RPMI8226 (cell line): ENCODE measurements at places on chromosomes 6 and 20.

DNA sequence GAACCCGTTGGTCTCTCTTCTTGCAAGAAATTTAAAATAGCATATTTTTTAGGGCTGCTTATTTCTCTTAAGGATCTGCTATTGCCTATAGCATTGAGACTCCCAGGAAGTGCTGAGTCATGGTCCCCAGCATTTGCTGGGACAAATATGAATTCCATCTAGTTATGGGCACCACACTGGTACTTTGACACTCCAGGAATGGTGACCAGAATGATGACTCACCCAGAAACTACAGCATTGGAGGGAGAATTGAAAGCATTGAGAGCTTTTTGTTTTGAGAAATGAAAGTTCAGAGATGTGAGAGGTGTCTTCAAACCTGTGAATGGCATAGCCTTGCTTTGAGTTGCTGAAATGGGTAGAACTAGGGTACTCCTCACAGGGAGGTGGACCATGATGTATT, 699.7 kb downstream of the DHX35 start:
- DNase-seq: no peak

GRCh38 chr20:48686238-48687116, 141.3 kb downstream of the PREX1 start:
- DNase-seq: no peak

DNA sequence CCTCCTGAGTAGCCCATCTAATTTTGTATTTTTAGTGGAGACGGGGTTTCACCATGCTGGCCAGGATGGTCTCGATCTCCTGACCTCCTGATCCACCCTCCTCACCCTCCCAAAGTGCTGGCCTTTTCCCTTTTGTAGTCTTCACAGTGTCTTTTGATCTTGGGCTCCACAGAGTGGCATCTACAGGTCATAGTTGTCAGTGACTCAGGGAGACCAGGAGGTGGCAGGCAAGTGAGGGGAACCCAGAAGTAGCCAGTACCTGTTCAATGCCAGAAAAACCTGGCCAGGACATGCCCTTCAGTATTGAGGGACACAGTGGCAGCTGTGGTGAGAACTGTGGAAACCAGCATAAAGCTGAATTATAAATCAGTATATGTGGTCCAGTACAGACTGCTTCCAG, 19.6 kb downstream of the RPP21 start:
- DNase-seq: peak; percentile 61

DNA sequence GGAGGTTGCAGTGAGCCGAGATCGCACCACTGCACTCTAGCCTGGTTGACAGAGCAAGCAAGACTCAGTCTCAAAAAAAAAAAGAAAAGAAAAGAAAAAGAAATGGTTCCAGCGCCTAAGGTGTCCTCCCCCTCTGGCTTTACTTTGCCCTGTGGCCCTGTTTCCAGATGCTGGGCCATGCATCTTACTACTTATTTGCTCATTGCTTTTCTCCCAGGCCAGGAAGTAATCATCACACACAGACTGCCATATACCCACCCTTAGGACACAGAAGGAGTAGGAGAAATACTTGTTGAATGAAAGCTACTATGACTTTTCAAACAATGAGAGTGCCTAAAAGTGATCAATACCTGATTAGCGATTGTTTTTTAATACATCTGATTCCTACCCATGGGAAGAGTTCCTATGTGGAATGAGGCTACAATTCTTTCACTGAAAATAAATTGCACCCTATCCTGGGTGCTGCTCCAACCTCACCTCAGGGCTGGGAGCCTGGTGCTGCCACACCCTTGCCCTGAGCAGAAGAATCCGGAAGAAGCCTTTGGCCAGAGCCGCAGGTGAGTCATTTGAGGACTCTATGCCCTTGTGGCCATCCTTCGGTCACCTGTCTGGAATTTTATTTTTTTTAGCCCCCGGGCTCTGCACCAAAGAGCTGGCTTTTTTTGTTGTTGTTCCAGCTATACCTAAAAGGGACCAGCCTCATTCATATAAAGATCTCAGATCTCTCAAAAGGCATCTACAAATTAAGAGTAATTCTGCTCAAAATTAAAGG, 22.7 kb upstream of the TFAP2C start:
- DNase-seq: no peak

GRCh38 chr20:55354720-55355119, 650.6 kb downstream of the CBLN4 start:
- no peak for DNase-seq

GRCh38 chr6:31477521-31477920, 20.4 kb upstream of the MICB start:
- no peak for DNase-seq

- DNase-seq: peak; percentile 21
These were observed 13.4 kb upstream of the GHRH start for GRCh38 chr20:37274851-37275524.

GRCh38 chr6:154229786-154230185, 126.8 kb downstream of the IPCEF1 start:
- DNase-seq: peak; percentile 46

- DNase-seq: no peak
These were observed 55.4 kb downstream of the VEGFA start for GRCh38 chr6:43825187-43826115.

DNA sequence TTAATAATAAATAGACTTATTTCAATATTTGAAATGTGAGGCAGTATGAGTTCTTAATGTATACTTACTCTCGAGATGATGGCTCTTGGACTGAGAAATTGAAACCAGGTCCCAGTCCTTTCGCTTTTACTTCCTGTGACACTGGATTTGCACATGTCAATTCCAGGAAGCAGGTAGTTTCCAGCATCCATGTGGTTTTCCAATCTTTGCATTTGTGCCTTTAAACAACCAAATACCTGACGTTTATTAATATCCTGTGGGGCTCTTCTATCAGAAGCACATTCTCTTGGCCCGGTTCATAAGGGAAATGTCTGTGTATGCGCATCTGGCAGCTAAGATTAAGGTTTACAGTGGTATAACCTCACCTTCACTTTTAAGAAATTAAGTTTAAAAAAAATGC, 13.1 kb downstream of the UTRN start:
- no peak for DNase-seq

DNA sequence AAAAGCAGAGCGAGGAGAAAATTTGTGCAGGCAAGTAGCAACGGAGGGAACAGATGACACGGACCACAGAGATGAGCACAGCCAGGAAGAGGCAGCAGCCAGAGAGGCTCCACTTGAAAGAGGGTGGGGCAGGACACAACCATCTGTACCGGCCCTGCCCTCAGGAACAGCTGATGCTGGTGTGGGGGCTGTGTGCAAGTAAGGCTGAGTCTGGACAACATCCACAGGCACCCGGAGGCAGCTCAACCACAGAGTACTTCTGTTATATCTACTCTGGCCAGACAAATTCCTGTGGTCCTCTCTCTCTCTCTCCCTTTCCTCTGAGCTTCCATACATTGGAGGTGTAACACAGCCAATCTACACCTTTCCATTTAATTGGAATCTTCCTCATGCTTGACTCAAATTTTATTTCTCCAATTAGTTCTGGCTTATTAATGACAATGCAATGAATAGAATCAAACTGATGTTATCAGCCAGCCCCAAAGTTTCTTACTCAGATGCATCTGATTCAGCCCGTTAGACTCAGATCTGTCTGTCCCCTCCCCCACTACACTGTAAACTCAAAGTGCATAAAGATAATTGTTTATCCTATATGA, 24.9 kb downstream of the KIF13A start:
- DNase-seq: peak; percentile 68

DNA sequence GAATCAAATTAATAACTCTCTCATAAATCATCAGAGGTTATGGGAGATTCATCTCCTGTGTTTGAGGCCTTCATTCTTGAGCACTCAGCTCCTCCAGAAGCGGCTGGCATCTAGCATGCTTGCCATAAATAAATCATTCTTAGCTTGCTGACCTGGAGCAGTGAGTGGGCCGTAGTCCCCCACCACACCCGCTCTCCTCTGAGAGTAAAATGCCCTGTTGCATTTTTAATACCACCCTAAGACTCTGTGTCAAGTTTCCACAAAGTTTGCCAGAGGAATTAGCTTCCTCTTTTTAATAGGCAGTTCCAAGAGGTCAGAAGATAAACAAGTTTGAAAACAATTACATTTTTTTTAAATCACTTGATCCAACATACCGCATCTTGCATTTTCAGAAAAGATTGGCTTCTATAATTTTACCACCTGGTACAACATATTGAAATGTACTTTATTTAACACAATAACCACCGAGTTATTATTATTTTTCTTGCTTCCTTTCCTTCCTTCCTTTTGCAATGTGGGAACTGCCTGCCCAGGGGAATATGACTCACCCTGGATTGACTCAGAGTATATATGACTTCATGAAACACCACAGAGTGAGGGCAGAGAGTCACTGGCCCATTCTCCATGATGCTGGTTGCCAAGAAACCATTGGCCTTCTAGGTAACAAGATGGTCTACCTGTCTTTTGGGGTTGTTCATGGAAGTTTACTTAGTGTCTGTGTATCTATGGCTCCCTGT, 29.4 kb upstream of the CLIC5 start:
- no peak for DNase-seq

GRCh38 chr6:83199863-83200225, 6.7 kb downstream of the RWDD2A start:
- no peak for DNase-seq

DNA sequence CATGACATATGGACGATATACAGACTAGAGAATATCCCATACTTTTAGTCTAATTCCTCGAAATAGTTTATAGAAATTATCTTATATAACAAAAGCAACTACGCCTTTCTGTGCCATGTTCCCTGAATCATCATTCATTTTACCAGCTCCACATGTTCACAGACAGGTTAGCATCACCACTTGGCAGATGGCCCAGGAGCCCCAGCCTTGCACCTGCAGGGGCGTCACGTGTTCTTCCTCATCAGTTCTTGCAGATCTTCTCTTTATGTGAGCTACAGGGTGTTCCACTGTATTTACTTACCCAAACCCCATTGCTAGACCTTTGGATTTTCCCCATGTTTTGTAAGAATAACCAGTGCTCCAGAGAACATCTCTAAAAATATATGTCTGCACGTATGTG, 12.6 kb upstream of the BNIP5 start:
- DNase-seq: peak; percentile 98

GRCh38 chr6:119201480-119201879, 123.0 kb upstream of the FAM184A start:
- no peak for DNase-seq

GRCh38 chr6:2653369-2654032, 97.2 kb downstream of the MYLK4 start:
- DNase-seq: no peak

- DNase-seq: no peak
These were observed 45.1 kb upstream of the FOXA2 start for GRCh38 chr20:22629447-22629846.

DNA sequence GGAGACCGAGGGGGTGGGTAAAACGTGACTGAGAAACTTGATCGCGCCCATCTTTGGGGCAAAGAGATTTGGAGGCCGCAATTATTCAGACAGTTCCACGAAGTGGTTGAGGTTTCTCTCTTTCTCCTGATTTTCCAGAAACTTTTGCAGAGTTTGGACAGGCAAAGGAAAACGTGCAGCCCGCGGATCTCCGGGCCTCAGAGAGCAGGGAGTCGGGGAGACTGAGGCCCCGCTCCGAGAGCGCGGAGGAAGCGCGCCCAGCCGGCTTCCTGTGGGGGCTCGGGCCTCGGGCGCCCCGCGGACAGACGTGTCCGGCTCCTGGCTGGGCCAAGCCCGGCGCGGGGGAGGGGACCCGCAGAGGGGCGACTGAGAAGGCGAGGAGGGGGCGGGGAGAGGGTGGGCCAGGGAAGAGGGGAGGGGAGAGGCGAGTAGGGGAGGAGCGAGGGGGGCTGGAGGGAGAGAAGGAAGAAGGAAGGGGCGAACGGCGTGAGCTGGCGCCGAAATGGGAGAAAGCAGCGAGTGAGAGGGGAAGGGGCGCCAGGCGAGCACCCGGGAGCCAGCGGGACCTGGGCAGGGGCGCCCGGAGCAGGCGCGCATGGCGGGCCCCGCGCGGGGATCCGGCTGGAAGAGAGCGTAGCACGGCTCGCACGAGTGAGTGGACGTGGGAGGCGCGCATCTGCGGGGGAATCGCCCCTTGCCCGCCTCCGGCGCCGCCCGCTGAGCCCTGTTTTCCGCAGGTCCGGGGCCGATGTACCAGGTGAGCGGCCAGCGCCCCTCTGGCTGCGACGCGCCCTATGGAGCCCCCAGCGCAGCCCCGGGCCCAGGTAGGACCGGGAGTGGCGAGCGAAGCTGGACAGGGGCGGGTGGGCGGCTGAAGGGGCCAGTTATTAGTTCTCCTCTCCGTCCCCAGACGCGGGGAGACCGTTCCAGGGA, at the start of gene MDFI:
TSS of gene MDFI (plus strand) at position 467 of the 933 bp plus-strand sequence. CDS start at position 749, 282 bp downstream.
- no peak for DNase-seq

- peak; percentile 80 for DNase-seq
These were observed 700 bp upstream of the MCUR1 start for GRCh38 chr6:13814938-13815575.

DNA sequence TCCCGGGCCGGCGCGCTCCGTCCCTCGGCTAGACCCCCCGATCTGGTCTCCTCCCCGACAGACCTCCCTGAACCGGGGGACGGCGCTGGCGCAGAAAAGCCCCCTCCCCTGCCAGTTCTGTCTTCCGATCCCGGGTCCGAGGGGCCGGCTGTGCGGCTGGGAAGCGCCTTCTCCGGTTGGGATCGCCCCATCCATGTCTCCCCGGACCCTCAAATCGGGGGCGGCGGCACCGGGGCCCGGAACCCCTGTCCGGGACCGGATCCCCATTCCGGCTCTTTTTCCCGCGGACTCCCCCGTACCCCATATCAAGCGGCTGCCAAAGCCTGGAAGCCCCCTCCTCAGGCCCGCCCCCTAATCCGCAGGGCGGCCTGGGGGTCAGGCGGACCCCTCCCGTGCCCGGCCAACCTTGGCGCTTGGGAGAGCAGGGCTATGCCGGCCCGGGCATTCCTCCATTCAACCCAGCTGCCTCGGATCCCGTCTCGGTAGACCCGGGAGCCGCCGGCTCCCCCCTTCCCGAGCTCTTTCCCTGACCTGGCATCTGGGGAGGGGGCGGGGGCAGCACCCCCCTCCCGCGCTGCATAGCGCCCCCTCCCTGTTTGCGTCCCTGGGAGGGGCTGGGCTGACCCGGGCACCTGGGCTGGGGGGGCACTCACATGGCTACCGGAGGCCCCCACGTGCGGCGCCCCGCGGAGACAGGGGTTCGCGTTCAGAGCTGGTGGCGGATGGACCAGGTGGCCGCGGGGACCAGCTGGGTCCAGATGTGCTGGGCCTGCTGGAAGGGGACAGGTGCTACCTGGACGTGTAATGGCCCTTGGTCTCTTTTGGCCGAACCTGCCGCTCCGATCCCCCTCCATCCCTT, 643 bp downstream of the DLGAP4 start:
- DNase-seq: no peak

GRCh38 chr20:1734269-1734858, 76.8 kb upstream of the SIRPG start:
- peak; percentile 74 for DNase-seq

- DNase-seq: peak; percentile 31
These were observed 1.1 kb downstream of the AMD1 start for GRCh38 chr6:110875548-110876169.

- no peak for DNase-seq
These were observed 7.3 kb upstream of the SIRPG start for GRCh38 chr20:1664911-1665310.

- DNase-seq: no peak
These were observed 14.0 kb downstream of the GATA5 start for GRCh38 chr20:62461834-62462233.

- no peak for DNase-seq
These were observed 13.5 kb downstream of the ZHX3 start for GRCh38 chr20:41304002-41304401.
